ENCODE measurements at places on chromosomes 2 and 18.
A peak's percentile ranks its signal among the peaks of the same experiment; 100 is the strongest.

- no peak for DNase-seq
These were observed 32.3 kb downstream of the ZCCHC2 start for GRCh38 chr18:62555135-62555534.

- DNase-seq, result no peak
These were observed 39.6 kb downstream of the DOCK10 start for GRCh38 chr2:225002656-225003045.

DNA sequence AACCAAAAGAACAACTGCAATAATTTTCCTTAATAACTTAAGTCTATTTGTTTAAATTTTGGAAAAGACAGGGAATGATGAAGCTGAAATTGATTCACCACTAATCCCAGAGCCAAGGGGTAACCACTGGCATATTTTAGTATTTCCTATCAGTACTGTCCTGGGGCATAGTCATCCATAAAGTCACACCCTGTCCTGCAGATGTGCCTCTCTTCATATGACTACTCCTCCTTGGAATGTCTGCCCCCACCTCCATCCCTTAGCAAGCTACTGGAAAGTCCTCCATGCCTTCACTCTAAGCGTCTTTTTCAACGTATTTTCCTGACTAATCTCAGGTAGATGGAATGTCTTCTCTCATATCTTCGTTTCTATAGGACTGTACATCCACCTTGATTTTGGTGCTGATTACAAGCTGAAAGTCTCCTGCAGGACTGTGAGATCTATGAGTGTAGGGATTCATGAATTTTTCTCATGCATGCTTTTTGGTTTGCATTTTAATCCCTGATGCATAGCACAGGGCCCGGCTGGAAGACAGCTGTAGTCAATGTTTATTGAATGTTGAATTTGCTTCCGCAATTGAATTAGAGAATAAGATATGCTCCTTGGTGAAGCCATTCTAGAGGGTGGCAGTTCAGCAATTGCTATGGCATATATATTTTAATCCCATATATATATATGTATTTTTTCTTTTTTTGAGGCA is 85.6 kb downstream of the MOGAT1 start:
- DNase-seq, result no peak

DNA sequence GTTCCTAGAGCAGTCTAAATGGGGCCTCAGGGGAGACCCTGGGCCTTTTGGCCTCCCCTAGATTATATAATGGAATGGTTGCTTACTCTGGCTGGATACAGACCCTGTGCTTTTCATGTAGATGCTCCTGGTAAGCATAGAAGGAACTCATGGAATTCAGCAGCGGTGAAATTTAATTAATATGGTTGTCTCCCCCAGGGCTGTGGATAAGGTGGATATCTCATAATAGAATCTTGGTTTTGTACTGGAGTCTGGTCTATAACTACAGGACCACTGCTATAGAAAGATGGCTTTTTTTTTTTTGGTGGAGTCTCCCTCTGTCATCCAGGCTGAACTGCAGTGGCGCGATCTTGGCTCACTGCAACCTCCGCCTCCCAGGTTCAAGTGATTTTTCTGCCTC is 84.5 kb downstream of the HRH4 start:
- no peak for DNase-seq

GRCh38 chr2:75055142-75055819 is 96.8 kb downstream of the POLE4 start:
- DNase-seq, result no peak

DNA sequence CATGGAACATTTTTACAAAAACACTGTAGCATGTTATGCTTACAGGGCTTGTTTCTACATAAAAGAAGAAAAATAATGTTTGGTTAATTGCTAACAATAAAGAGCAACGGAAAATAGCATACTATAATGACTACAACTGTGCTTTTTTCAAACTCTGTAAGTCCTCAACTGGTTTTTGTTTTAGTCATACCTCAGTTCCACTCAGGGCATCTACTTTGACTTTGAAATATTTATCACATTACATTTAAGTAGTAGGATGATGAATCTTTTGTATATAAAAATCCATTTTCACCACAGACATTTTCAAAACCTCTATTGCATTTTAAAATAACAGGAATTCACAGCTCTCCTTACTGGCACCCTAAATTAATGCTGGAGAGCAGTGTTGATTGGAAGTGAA is 8.3 kb downstream of the SATB2 start:
- DNase-seq, result no peak

DNA sequence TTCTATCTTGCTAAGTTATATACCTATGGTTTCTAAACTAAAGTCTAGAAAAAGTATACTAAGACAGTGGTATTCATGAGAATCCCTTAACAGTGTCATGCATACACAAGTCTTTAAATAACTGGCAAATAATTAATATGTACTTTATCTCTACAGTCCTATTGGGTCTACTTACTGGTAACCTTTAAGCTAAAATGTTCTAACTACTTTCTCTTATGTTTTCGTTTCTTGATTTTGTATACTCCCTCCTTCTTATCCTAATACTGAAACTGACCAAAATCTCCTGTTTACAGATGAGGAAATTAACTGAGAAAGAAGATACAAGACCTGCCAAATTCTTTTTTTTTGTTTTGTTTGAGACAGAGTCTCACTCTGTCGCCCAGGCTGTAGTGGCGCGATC is 74.6 kb downstream of the CCDC88A start:
- DNase-seq, result no peak

DNA sequence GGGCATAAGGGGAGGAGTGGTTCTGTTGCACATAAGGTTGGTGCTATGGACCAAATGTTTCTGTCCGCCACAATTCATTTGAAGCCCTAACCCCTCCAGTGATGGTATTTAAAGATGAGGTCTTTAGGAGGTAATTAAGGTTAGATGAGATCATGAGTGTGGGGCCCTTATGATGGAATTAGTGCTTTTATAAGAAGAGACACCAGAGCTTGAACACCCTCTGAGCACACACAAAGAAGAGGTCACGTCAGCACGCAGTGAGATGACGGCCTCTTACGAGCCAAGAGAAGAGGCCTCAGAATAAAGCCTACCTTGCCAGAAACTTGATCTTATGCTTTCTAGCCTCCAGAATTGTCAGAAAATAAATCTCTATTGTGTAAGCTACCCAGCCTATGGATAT is 386.4 kb upstream of the CYRIA start:
- DNase-seq, result no peak

DNA sequence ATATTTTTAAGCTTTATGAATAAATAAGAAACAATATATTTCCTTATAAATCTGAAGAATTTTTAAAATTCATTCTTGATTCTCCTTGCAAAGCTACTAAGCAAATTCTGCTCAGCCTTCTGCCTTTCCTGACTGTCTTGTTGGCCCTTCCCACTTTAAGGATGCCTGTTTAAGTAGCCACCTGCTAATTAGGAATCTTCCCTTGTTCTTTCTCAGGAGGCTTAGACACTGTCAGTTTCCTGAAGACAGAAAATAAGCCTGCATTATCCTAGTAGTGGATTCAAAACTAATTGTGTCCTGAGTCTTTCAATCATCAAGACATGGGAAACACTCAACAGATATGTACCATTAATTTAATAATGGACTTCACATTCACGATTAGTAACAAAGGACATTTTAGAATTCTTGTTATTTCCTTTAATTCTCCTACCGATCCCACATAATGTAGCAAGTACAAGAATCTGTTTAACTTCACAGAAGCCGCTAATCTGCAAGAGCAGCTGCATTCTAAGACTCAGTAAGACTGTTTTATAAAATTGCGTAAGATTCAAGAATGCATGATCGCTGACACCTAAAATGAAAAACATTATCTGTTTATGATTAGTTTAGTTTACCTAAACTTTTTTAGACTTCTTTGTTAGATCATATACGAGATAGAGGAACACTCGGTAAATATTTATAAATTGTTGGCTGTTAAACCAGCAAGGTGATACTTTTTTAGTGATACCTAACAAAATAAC is 445.4 kb upstream of the DSEL start:
- no peak for DNase-seq

DNA sequence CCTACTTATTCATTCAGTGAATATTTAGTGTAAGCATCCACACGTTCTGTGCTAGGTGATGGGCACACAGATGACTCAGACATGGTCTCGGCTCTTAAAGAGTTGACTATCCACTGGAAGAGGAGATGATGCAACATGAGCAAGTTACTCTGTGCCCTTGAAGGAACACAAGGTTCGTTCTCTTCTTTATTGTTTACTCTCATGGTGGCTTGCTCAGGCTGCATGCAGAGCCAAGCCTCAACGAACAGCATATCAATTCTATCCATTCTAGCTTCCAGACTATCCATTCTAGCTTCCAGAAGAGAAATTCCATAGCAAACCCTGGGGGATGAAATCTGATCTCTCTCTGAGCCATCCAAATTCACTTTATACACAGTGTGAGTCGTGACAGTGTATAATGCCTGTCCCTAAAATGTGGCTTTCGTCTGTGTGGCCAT is 68.1 kb upstream of the CTAGE1 start:
- no peak for DNase-seq

DNA sequence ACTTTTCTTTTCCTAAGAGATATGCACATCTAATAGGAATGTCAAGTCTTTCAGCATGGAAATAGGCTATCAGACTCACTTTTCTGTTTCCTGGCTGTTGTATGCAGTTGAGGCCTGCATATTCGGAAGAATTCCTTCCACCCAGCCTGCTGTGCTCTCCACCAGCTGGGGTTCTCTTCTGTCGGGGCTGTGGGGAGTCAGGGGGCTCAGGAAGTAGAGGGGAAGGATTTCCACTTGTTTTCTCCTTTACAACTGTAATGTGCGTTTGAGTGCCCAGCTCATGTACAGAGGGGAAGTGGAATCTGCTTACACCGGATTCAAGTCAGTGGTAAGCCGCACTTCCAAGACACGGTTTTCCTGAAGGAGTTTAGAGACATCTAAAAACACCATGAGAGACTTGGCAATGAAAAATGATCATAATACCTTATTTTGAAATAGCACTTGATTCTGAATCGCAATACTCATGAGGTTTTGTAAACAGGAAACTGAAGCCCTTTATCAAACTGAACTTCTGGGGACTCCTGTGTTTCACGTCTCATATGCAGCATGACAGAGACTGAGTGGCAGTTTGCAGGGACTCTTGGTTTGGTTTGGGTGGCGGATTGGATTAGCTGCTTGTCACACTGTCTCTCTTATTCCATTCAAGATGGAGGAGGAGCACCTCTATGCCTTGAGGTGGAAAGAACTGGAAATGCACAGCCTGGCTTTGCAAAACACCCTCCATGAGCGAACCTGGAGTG is 90.4 kb downstream of the MTCL1 start:
- no peak for DNase-seq

DNA sequence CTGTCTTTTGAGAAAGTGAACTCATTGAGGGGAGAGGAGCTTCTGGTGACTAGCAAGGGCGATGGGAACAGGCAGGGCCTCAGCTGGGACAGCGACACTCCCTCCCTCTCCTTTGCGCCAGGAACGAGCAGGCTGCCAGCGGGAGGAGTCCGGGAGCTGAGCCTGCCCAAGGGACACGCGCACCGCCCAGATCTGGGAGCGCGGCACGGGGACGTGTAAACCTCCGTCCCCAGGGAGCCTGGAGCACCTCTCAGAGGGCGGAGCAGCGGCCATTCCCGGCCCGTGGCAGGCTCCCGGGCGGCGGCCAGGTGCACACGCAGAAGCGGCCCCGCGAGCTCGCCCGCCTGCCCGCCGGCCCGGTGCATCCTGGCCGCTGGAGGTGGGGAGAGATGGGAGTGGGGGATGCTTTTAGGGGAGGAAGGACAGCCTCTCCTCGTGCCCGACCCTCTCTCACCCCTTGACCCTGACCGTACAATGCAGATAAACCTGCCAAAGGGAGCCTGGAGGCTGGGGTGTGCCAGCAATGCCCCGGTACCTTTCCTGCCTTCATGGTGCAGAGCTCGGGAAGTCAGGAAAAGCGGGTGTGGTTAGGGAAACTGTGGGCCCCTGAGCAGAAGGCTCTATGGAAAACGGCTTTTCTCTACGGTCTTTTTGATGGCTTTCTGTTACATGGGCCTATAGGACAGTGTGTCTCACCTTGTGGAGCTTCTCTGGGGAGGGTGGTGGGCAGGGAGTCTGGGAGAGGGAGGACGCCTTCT is 2.2 kb downstream of the AQP4 start:
- no peak for DNase-seq

- DNase-seq, result no peak
These were observed 109.2 kb upstream of the THOC1 start for GRCh38 chr18:377088-377487.

DNA sequence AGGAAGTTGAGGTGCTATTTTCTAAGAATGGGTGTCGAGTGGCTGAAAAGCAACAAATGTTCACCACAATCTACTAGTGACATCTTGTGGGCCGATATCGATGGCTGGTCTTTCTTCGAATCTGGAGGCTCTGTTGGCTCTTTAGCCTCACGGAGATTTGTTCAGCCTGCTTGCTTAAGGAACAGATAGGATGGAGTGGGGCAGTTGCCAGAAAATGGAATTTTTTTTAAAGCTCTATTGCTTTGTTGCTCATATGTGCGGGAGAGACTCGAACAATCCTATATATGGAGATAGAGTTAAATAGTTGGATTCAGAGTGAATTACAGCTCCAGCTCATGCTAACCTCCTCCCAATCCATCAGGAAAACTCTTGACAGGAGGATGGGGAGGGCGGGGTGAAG is 70.9 kb upstream of the LYPD6B start:
- no peak for DNase-seq

DNA sequence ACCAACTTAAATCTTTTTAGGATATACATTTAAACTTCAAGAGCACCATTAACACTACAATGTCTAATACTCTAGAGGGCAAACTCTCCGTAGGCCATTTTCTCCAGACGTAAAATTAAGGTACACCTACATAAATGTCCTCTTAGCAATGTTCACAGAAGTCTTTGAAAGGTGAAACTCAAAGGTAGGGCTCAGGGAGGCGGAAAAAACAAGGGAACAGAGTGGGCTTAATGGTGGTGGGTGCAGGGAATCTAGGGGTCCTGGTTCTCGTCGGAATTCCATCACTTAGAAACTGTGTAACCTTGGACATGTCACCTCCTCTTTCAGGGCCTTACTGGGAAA is 668 bp downstream of the NFU1 start:
- peak; percentile 5 for DNase-seq

DNA sequence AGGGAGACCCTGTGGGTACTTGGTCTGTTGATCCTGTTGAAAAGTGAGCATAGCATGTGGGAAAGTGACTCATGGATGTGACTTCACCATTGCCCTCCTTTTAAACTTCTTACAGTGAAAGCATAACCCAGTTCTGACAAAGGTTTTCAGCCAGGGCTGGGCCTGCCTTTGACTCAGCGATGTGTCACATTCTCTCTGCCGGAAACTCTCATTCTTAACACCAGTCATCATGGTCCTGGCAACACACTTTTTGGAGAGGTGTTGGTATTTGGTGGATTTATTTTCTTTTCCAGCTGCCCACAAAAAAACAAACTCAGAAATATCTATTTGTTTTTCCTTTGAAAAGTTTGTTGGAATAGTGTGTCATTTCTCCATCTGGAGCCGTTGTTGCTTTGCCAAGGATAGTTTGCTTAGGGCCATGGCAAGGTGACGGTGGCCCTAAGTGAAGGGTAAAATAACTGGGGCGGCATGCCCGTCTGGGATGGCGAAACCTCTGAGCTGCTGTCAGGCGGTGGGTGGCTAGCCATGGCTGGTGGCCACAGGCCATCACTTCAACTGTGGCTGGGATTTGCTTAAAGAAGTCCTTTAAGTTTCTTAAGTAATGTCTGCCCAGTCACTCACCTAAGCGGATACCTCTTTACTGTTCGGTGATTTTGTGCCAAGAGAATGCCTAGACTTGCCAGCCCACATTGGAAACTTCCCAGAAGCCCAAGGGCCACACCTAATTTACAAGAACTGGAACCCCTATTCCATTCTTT is 123.3 kb downstream of the LTBP1 start:
- DNase-seq, result no peak

GRCh38 chr2:234788841-234789240 is 163.0 kb upstream of the SH3BP4 start:
- DNase-seq, result no peak

Data from GM12892 (cell line).